ENCODE measurements at places on chromosomes 6 and 20.

GRCh38 chr6:23180504-23181293 lies 611.3 kb downstream of the HDGFL1 start:
- peak; percentile 91 for DNase-seq

GRCh38 chr6:105786449-105786848 lies 299.7 kb upstream of the PRDM1 start:
- DNase-seq, result no peak

DNA sequence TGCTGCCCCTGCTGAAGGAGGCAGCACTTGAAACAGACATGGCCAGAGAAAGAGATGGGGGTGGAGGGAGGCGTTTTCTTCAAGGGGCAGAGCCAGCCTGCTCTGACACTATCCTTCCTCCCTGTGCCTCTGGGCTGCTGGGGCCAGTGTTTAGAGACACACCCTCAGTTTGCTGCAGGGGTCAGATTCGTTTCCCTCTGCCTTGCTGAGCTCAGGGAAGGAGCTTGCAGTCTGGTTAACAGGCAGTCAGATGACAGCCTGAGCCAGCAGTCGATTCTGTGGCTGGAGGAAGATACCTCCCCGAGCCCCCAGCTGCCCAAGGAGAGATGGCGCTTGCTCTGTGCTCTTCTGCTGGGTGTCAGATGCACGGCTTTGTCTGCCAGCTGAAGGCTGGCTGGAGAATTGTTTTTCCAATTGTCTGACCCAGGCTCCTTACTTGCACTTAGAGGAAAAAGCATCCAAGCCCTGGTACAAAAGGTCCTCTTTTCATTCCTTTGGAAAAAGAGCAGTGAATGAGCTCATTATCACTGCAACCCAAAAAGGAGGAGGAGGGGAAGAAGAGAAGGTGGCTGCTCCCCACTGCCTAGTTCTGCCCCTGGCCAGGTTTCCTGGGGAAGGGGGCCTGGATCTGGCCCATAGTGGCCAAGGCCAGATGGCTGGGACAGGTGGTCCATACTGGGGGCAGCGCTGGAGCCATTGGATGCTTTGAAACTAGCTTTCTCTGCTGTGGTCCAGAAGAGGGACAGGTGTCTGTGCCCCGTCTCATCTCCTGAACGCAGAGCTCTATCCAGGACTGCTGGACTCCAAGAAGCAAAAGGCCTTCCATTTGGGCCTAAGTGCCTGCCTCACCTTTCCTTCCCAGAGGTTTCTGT lies 88.2 kb downstream of the TCP11 start:
- DNase-seq, result no peak

GRCh38 chr6:149359440-149359839 lies 40.6 kb upstream of the SUMO4 start:
- DNase-seq, result no peak

- DNase-seq, result peak; percentile 53
Observed at GRCh38 chr6:113432521-113433334, 424.4 kb upstream of the MARCKS start.

DNA sequence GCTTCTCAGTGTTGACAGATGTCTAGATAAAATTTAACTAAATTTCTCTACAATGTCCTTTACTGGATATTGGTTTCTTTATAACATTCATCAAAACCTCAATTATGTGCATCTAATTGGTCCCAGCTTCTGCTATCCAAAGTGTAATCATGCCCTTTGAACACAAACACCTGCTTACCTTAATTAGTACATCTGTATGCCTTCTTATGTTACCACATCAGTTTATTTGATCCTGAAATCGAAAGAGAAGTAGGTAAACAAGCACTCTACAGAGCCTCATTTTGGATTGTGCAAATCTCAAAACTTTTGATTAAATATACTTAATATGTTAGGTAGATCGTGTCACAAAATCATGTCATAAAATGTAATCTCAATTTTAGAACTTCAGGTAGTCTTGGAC lies 36.5 kb downstream of the TAB2 start:
- DNase-seq, result no peak

DNA sequence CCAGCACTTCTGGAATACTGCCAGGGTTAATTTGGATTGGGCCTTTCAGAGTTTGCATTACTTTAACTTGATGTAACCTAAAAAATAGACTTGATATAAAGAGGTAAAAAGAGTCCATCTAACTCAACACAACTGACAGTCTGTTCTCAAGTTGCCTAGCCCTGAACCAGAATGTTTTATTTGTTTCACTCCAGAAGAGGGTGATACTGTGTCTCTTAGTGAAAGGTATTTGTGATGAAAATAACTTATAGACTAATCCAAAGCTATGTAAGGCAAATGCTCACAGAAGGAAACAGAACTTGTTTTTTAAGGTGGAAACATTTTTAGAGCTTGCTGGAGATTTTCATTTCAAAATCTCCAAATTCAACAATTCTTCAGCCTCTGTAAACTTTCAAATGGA lies 469.1 kb upstream of the RUNX2 start:
- peak; percentile 40 for DNase-seq

- no peak for DNase-seq
Observed at GRCh38 chr6:14270142-14270893, 152.7 kb downstream of the CD83 start.

- DNase-seq, result no peak
Observed at GRCh38 chr6:169162249-169162648, 91.4 kb downstream of the THBS2 start.

- DNase-seq, result no peak
Observed at GRCh38 chr6:6633898-6634734, 45.6 kb downstream of the LY86 start.

DNA sequence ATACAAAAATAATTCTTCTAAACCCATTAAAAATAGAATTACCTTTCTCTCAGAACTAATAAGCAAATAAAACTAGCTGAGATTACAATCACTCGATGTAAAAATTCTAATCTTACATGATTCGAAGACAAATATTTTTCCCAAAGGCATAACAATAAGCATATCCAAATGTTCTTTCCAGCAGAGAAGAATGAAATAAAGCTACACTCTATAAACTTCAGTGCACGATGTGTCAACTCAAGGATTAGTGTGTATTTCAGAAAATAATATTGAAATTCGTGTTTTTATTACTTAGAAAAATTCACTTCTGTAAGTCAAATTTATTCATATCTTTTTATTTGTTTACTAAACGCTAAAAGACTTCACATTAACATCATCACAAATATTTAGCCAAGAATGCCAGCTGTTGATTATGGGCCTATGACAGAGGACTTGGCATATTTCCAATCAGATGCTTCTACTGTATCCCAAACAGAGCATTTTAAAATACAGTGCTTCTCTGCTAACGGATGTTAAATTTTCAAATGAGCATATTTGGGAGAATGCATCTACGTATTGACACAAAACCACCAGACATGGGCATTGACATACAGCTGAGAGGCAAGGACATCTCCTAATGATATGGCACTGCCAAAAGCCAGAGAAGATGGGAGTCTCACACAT lies 54.7 kb upstream of the PDE7B start:
- DNase-seq, result peak; percentile 6

- DNase-seq, result no peak
Observed at GRCh38 chr20:49405696-49406095, 76.8 kb downstream of the KCNB1 start.

GRCh38 chr6:7108196-7108963 lies 619 bp downstream of the RREB1 start:
- DNase-seq, result peak; percentile 62

GRCh38 chr6:20141931-20142330 lies 70.3 kb downstream of the MBOAT1 start:
- no peak for DNase-seq

- no peak for DNase-seq
Observed at GRCh38 chr6:35893246-35893645, 27.7 kb downstream of the SRPK1 start.

DNA sequence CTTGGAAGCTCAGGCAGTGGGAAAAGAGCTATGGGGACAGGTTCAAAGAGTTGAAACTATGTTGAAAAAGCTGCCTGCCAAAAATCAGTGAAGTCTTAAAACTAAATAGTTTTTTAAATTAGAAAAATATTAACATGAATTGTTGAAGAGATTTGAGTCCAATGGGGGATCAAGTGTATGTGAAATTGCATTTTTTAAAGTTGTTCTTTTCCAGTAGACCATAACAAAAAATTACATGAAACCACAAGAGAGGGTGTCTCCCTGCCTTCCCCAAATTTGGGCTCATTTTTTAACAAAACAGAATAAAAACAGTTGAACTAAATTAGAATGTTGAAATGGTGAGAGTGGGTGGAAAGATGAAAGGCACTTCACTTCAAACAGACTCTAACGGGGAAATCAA lies 31.5 kb upstream of the COL10A1 start:
- DNase-seq, result no peak

- DNase-seq, result no peak
Observed at GRCh38 chr20:43318755-43319297, 129.1 kb upstream of the PTPRT start.

- peak; percentile 10 for DNase-seq
Observed at GRCh38 chr6:159729598-159730331, 2.5 kb downstream of the WTAP start.

GRCh38 chr6:6997263-6998193 lies 110.2 kb upstream of the RREB1 start:
- DNase-seq, result no peak

DNA sequence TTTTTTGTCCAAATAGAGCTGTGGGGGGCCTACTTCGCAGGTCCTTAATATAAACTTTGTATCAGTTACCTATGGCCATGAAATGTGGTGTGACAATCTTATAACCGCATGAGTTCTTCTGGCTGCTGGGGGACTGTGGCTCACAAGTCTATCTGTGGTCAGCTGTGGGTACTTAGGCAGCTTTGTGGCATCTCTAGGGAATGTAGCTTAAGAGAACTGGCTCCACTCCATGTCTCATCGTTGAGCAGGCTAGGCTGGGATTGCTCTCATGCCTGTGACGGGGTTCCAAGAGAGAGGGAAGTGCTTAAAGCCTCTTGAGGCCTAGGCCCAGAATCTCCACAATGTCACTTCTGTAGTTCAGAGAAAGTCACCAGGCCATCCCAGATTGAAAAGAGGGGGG lies 140.5 kb downstream of the BTBD3 start:
- peak; percentile 39 for DNase-seq

GRCh38 chr6:97095311-97095850 lies 170.9 kb downstream of the KLHL32 start:
- no peak for DNase-seq

- no peak for DNase-seq
Observed at GRCh38 chr6:13924949-13925881, at the start of gene RNF182. Gene RNF182, plus strand, starts transcription at chr6:13924952. Its CDS starts 52,168 bp downstream, at chr6:13977120.

DNA sequence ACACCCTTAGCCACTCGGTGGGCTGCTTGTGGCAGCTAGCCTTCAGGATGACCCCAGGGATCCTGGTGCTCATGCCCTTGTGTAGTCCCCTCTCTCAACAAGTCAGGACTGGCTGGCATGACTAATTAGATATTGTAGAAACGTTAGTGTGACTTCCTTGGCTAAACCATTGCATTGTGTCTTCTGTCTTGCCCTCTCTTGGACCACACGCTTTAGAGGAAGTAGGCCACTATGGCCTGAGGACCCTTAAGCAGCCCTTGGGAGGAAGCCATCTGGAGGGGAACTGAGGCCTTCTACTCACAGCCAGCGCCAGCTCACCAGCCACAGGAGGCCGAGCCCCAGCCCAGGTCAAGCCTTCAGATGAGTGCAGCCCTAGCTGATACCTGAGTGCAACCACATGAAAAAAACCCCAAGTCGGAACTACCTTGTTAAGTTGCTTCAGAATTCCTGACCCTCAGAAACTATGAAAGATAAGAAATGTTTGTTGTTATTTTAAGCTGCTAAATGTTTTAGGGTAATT lies 10.1 kb downstream of the ANGPT4 start:
- no peak for DNase-seq

GRCh38 chr20:25856256-25856884 lies 159.7 kb upstream of the ZNF337 start:
- DNase-seq, result no peak

DNA sequence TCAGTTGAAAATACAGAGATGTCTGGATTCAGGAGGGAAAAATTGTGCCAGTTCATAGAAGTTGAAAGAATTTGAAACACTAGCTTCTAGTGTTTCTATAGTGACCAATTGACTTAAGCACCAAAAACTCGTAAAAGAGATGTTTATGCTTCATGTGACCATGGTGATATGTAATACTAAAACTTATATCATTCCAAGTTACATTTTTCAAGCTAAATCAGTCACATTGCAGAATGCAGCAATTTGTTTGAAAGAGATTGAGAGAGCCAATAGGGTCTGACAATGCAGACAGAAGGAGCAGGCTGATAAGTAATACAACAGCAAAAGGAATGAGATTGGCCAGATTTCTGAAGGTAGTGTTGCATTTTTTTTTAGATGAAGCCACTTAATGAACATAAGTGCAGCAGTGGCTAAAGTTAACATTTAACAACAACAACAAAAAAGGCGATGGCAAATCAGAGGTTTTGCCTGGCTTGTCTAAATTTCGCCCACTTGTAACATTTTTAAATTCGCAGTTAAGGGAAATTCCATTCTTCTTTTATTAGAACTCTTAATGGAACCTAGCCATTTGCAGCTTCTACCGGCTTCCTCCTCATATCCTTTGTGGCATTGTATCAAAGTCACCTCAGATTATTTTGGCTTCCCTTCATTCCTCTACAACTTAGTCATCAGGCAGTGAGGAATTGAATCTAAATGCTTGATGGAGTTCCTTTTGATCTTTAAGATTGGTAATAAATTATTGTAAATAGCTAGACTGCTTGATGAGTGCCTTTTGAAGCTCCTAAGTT lies 484.0 kb upstream of the SOX4 start:
- peak; percentile 93 for DNase-seq

DNA sequence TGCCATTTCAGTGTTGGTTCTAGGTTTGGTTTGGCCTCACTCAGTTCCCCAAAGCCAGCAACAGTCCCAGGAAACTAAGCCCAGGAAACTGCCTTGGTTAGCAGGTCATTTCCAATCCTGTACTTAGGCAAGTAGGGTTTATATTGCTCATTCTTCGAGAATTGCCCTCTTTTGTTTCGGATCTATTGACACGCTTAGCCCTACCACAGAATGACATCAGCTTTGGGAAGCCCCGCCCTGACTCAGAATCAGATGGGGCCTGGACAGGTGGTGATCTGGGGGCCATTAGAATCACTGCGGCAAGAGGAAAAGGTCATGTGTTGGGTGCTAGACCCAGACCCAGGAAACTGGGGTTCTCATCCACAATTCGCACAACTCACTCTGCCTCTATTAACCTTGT lies 578.2 kb downstream of the QKI start:
- DNase-seq, result no peak

GRCh38 chr6:100346828-100347227 lies 117.9 kb downstream of the SIM1 start:
- peak; percentile 75 for DNase-seq

- no peak for DNase-seq
Observed at GRCh38 chr6:39084506-39084905, 30.5 kb downstream of the SAYSD1 start.

DNA sequence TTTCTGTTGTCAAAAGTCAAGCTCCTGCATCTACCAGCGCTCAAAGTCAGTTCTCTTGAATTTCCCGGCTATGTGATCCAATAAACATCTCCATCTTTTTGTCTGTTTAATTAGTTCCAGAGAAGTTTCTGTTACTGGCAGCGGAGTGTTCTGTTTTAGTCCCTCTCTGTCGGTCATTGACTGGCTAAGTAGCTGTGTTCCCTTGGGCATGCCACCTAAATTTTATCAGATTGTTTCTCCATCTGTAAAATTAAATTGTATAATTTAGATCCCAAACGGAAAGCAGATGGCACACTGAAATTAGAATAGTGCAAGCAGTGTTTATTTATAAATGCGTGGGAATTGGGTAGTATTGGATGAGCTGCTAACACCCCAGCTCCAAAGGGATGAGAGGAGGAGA lies 29.7 kb upstream of the PRL start:
- DNase-seq, result no peak

GRCh38 chr6:33071569-33071968 lies 1.9 kb downstream of the HLA-DPA1 start:
- DNase-seq, result no peak

GRCh38 chr20:47150403-47151152 lies 205.9 kb downstream of the ZMYND8 start:
- peak; percentile 79 for DNase-seq
